Gastroesophageal sphincter (tissue), 4 donors: ENCODE measurements at places on chromosomes 5 and 9. TPM values are rescaled to one million over a fixed set of nuclear protein-coding genes. Genes with fewer than 3 reads are reported as not detected.

DNA sequence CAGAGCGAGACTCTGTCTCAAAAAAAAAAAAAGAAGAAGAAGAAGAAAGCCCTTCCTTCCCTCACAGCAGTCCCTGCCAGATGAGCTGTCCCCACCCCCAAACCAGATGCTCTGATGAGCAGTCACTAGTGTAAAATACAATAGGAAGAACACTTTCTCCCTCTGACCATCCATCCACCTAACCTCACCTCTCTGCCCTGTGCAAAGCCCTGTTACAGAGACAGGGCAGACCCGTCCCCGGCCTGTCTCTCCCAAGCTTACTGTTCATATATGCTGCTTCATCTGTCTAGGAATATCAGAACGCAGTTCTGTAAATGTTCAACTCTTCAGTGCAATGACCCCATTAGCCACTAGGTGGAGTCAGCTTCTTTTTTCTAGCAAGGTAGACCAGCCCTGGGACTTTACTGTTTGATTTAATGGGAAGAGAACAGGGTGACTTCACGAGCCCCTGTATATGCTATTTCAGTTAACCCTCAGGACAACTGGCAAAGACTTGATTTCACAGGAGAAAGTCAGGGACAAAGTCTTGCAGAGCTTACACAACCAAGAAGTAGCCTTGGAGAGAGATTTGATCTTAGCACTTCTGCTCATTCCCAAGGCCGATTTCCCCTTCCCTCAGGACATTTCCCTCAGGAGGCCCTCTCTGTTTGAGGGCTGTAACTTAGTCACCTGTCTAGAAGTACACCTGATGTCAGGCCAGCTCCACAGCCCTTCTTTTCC is 14.9 kb upstream of the FGFR4 start:
- peak; percentile 72 for ATAC-seq

GRCh38 chr5:157486221-157486681 is 26.2 kb downstream of the NIPAL4 start:
- no peak for ATAC-seq

DNA sequence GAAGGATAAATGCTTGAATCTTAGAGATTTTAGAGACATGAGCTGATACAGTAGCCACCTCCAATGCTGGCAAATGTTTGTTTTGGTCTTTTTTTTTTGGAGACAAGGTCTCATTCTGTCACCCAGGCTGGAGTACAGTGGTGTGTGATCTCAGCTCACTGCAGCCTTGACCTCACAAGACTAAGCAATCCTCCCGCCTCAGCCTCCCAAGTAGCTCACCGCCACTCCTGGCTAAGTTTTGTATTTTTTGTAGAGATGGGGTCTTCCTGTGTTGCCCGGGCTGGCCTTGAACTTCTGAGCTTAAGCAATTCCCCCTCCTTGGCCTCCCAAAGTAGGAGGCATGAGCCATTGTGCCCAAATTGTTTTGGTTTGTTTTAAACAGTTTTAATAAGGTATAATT is 6.8 kb upstream of the DOLPP1 start:
- no peak for ATAC-seq

- ATAC-seq = no peak
These were observed 5.6 kb downstream of the IRX1 start for GRCh38 chr5:3601061-3601710.

DNA sequence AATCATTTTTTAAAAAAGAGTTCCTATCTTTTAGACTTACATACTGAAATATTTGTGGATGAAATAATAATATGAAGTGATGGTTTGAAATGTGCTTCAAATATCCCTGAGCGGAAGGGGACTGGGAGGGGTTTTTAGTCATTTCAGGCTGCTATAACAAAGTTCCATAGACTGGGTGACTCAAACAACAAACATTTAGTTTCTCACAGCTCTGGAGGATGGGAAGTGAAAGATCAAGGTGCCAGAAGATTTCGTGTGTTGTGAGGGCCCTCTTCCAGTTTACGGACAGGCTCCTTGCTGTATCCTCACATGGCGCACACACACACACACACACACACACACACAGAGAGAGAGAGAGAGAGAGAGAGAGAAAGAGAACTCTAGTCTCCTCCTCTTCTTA is 27.1 kb upstream of the TEX10 start:
- ATAC-seq = no peak

GRCh38 chr9:134724202-134724911 is 82.8 kb downstream of the COL5A1 start:
- ATAC-seq = peak; percentile 39

GRCh38 chr9:91303741-91304415 is 57.8 kb downstream of the AUH start:
- ATAC-seq = no peak

- no peak for ATAC-seq
These were observed 41.4 kb upstream of the IL7R start for GRCh38 chr5:35815089-35815936.

GRCh38 chr5:172953776-172954675 is 5.2 kb upstream of the RPL26L1 start:
- peak; percentile 44 for ATAC-seq

DNA sequence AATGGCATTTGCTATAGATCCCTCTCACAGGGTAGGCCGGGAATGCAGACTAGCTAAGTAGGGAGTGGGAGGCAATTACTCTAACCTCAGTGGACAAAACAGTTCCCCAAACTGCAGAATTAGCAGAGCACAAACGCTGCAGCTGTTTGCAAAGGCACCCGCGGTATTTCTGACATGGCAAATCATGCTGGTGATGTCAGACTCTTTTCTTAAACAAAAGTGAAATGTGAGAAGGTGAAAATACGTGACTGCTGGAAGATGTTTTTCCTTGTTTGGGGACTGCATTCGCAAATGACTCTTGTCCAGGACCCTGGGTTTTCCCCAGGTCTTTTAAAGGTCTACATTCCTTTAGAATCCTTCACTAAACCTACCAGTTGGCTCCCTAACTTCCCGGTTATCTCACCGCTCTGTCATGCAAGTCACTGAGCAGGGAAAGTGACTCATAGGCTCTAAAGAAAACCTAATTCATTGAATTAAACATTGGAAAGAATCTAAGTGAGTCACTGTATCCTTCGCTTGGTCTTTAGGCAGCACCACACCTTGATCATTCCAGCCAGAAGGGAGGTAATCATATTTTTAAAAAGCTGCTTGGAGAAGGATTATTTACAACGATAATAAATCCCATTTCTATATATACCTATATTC is 91.5 kb upstream of the DNAH5 start:
- ATAC-seq = peak; percentile 90

- no peak for ATAC-seq
These were observed 897 bp downstream of the AHRR start for GRCh38 chr5:322281-322941.

DNA sequence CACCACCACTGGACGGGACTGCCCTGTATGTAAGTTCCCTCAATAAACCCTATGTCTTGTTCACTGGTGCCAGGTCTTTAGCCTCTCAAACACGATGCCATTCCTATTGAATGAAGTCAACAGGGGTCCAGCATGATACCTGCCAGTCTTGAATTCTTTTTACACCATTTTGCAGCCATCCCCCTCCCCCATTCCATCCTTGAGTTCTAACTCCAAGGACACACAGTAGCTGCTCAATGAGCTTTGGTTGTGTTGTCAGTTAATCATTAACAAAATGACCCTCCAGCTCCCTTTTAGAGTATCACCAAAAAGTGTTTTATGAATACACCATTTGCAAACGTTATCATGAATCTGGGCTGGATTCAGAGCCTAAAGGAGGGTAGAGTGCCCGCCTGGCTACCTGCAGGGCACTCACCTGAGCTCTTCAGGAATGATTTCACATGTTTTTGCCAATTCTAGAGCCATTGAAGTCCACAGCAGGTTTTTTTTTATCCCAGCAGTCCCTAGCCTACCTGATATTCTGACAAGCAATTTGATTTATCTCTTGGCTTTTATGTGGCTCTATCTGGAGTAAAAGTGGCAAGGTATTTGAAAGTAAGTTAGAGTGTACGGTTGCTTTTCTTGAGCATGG is 271.8 kb downstream of the SMARCA2 start:
- ATAC-seq = no peak

GRCh38 chr9:81489046-81489445 is 200.3 kb downstream of the TLE1 start:
- ATAC-seq = no peak

- ATAC-seq = no peak
These were observed 99.5 kb upstream of the FBXL17 start for GRCh38 chr5:108481355-108481931.

GRCh38 chr5:15474143-15474719 is 25.7 kb upstream of the FBXL7 start:
- no peak for ATAC-seq

DNA sequence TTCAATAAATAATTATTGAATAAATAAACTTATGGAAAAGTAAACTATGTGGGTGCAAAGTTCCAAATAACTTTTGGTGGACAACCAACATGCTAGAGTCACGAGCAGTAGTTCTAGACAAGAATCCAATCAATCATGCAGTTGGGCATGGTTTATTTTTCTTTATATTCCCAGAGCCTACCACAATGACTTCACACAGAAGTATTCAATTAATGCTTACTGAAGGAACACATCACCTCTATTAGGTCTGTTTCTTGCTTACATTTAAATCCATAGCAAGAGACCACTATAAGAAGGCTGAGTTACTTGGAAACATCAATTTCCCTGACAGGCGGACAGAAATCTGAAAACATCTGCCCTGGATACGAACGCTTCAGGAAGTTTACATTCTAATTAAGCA is 214.2 kb downstream of the TMEM232 start:
- ATAC-seq = no peak

- ATAC-seq = no peak
These were observed 13.0 kb downstream of the ERAP1 start for GRCh38 chr5:96794757-96795156.

- no peak for ATAC-seq
These were observed 1.8 kb downstream of the GRM6 start for GRCh38 chr5:178993236-178993765.

DNA sequence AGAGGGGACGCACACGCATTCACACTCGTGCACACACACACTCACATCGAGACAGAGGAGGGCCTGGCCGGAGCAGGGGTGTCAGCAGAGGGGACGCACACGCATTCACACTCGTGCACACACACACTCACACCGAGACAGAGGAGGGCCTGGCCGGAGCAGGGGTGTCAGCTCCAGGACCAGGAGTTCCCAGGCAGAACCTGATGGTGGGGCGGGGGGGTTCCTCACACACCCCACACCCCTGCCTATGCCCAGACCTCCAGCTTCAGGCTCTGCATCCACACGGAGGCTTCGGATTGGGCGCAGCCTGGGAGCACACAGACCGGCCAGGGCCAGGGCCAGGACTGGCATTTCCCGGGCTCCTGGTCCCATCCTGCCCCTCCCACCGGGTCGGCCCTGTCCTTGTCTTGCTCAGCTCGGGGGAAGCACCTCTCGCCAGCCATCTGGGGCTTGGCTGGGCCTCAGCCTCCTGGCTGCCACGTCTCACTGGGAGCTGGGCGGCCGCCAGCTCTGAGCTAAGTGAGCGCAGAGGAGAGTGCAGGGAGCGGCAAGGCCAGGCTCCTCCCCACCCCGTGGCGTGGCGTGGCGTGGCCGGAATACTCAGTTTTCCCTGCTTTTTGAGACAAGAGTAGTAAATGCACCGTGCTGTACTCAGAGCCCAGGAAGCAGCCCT is 31.3 kb downstream of the ADAMTS2 start:
- ATAC-seq = peak; percentile 94

- ATAC-seq = no peak
These were observed 46.6 kb downstream of the ANGPTL2 start for GRCh38 chr9:127075624-127076372.

- no peak for ATAC-seq
These were observed 395.3 kb downstream of the OSTF1 start for GRCh38 chr9:75483636-75484035.

- no peak for ATAC-seq
These were observed 101.3 kb downstream of the PHF2 start for GRCh38 chr9:93677641-93678136.

- no peak for ATAC-seq
These were observed 449.0 kb downstream of the CCDC171 start for GRCh38 chr9:16001856-16002255.

- peak; percentile 39 for ATAC-seq
These were observed 32.5 kb downstream of the TENT4A start for GRCh38 chr5:6745706-6746222.

GRCh38 chr5:144313147-144313726 is 142.6 kb downstream of the KCTD16 start:
- ATAC-seq = no peak

DNA sequence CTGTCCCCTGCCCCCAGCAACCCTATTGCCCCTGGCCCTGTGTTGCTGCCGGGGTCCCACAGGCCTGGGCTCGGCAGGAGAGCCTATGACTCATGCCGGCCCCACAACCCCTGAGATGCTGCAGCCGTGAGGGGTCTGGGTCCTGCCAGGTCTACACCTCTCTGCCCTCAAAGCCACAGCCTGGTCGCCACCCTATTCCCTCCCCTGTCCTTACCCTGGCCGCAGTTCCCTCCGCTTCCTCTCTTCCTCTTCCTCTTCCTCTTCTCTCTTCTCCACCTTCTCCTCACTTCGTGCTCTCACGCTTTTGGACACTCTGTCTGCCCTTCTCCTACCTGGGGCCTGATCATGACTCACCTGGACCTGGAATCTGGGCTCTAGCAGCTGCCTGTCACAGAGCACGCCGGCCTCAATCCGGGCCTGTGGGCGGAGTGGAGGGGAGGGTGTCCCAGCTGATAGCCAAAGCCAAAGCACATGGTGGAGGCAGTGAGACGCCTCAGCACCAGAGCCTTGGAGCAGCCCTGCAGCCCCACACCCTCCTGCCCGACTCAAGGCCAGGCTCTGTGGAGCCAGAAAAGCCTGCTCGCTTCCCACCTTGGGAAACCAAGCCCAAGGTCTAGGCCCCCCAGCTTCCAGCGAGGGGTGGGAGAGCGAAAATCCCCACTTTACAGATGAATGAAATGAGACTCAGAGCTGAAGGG is 26.8 kb upstream of the CSF1R start:
- ATAC-seq = peak; percentile 32

DNA sequence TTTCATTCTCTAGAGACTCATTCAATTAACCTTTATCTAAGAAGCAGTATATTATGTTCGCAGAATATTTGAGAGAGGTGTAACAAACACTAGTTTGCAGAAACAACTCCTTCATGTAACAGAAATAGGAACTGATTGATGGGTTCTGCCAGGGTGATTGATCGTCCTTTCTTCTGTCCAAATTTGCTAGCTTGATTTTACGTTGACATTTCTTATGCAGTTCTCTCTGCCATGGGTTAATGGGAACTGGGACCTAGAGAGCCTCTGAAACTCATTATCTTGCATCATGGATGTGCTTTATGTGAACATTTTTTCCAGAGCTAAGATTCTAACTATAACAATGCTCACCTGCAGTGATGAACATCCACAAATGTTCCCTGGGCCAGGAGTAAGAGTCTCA is 107.0 kb downstream of the SLC24A2 start:
- no peak for ATAC-seq

The PAEP gene
- total RNA-seq = not detected

The SLC34A3 gene
- total RNA-seq = not detected

The OR1L8 gene
- total RNA-seq = not detected

The RMI1 gene
- total RNA-seq = 4.2 TPM

The PCDHAC1 gene
- total RNA-seq = 6.6 TPM

The HAVCR2 gene
- 15.2 TPM for total RNA-seq

The CCDC192 gene
- 2.6 TPM for total RNA-seq

The CER1 gene
- total RNA-seq = not detected

The LCN2 gene
- not detected for total RNA-seq

The LCN1 gene
- not detected for total RNA-seq

The CFAP77 gene
- not detected for total RNA-seq

The POMT1 gene
- total RNA-seq = 22.4 TPM

The SV2C gene
- 0.67 TPM for total RNA-seq

The SPINK9 gene
- total RNA-seq = not detected

The OTP gene
- 0.50 TPM for total RNA-seq

The SMIM33 gene
- not detected for total RNA-seq

The IFNK gene
- total RNA-seq = not detected

The PIP5K1B gene
- 1.3 TPM for total RNA-seq

The SLC36A3 gene
- total RNA-seq = not detected

The KLF4 gene
- total RNA-seq = 60.3 TPM

The FCN2 gene
- not detected for total RNA-seq
